ENCODE measurements at places on chromosomes 1 and 21.

- no peak for DNase-seq
Observed at GRCh38 chr1:178490136-178490535, 6.6 kb downstream of the CLEC20A start.

DNA sequence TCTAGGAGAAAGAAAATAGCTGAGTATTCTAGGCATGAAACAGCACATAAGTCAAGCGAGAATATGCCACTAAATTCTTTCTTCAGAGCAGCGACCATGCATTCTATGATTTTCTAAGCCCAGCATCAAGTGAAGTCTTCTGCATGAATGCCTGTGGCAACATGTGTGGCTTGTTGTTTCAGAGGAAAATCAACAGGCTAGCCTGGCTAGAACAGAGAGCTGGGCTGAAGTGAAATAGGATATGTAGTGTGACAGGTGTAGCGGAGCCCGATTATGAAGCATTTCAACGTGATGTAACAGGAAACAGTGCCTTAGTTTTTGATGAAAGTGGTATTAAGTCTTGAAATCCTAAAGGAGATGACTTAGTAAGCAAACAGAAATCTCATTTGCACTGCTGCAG lies 7.0 kb downstream of the CSDE1 start:
- no peak for DNase-seq

- DNase-seq = no peak
Observed at GRCh38 chr1:150612014-150612345, 17.4 kb downstream of the ENSA start.

- DNase-seq = no peak
Observed at GRCh38 chr1:19535214-19535613, 49.9 kb upstream of the CAPZB start.

DNA sequence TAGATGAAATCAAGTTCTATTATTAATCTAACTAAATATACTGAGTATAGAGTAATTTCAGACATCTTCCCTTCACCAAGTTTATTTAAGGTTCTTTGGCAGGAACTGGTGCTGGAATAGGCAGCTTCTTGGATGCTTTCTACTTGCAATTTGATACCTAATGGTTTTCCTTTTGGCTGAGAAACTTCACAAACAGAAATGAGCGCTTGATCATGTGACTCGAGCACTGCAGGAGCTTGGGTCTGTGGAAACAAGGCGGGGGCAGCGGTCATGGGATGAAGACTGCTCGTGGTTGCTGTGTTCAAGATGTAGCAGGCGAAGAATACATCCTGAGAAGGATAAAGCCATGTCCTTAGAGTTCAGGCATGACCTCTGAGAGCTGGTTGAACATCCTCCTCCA lies 136.8 kb downstream of the PTPRC start:
- no peak for DNase-seq

DNA sequence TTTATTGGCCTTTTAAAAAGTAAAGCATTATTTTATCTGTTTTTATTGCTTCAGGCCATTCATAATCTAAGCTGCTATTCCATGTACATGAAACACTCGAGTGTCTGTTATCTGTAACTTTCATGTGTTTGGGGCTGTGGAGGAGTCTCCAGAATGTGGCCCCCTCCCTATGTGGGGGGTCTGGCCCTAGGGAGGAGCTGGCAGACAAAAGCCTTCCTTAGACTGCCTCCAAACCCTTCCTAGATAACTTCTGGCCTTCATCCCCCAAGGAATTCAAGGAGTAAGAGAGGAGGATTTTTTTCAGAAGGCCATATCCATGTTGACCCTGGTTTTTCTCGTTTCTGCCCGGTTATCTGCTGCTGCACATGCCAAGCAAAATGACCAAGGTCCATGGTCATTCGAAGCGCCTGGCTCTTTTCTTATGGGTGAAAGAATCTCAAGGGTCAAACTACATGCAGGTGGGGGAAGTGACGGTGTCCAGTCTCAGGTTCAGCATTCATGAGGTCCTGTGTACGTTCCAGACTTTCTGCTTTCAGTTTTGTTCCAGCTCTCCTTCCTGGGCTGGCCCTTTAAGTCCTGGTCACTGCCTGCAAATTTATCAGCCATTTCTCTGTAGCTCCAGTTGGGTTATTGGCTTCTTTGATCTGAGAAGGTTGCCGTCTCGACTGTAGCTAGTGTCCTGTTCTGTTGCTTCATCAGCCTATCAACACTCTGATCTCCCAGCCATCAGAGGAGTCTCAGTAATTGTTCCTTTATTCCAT lies 8.3 kb downstream of the TENT5C start:
- no peak for DNase-seq

- DNase-seq = no peak
Observed at GRCh38 chr1:114094675-114095074, 59.0 kb downstream of the SYT6 start.

GRCh38 chr1:234564035-234565029 lies 45.6 kb downstream of the IRF2BP2 start:
- peak; percentile 85 for DNase-seq

DNA sequence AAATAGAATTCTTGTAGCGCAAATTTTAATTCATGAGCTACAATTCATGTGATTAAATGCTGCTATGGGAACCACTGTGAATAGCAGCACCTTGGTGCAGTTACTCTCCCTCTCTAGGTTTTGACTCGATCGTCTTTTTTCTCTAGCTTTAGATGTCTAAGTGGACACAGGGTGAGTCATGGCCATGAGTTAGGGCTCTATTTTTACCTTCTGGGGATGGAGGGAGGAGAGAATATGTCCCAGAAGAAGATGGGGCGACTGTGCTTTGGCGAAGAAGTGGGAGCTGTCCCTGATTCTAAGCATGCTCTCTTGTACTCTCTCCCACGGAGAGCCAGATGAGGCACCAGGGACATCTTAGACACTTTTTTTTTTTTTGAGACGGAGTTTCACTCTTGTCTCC lies 1.6 kb upstream of the OR2B11 start:
- no peak for DNase-seq

- DNase-seq = no peak
Observed at GRCh38 chr1:65751961-65752360, 40.7 kb upstream of the PDE4B start.

- peak; percentile 91 for DNase-seq
Observed at GRCh38 chr1:184056921-184057555, 5.5 kb downstream of the TSEN15 start.

DNA sequence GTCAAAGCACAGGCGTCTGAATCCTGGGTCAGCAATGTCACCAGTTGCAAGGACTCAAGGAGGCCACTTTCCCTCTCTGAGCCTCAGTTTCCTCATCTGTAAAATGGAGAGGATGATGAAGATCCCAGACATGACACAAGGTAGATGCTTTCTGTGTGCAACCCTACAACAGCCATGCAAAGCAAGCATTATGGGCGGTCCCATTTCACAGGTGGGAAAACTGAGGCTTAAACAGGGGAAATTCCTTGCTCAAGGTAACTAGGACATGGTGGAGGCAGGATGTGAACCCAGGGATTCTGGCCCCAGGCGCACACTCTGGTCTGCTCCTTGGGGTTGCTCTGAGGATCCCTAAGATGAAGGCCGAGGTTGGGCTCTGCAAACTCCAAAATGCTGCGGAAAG lies 311.0 kb downstream of the PTPRU start:
- DNase-seq = no peak

- DNase-seq = no peak
Observed at GRCh38 chr1:156643049-156643777, 1.3 kb downstream of the BCAN start.
